A549 treated with CORT108297 at 1 μM for 4 hours (cell line): ENCODE measurements at places on chromosomes 1 and 21. TPM values are rescaled to one million over a fixed set of nuclear protein-coding genes. Genes with fewer than 3 reads are reported as not detected.

The TRNAU1AP gene
- total RNA-seq, result 18.3 to 25.2 TPM (median 21.0 TPM) in 5 replicates

The NR0B2 gene
- 0.07 TPM in 1 of 5 replicates, not detected in the others for total RNA-seq

The F3 gene
- total RNA-seq, result 2.0 to 3.2 TPM (median 2.7 TPM) in 5 replicates

The PRR9 gene
- not detected in 5 replicates for total RNA-seq

The LORICRIN gene
- not detected in 5 replicates for total RNA-seq

The CFAP107 gene
- not detected in 5 replicates for total RNA-seq

The PTPN7 gene
- total RNA-seq, result 0.07 to 0.10 TPM in 2 of 5 replicates, not detected in the others

The RPS6KA1 gene
- total RNA-seq, result 15.2 to 18.2 TPM (median 16.7 TPM) in 5 replicates

The ACTN2 gene
- total RNA-seq, result 0.03 to 0.14 TPM (median 0.07 TPM) in 4 of 5 replicates, not detected in the other

The ADORA3 gene
- not detected in 5 replicates for total RNA-seq

The GNG12 gene
- total RNA-seq, result 53.1 to 79.5 TPM (median 66.0 TPM) in 5 replicates

The SMIM34 gene
- not detected in 5 replicates for total RNA-seq

The RCAN3 gene
- 10.1 to 14.0 TPM (median 13.1 TPM) in 5 replicates for total RNA-seq

The RAB42 gene
- 2.0 to 2.8 TPM (median 2.4 TPM) in 5 replicates for total RNA-seq

The C1orf226 gene
- total RNA-seq, result 0.50 to 0.85 TPM (median 0.74 TPM) in 5 replicates

The TAS1R1 gene
- total RNA-seq, result not detected in 5 replicates

The GRIK3 gene
- total RNA-seq, result not detected in 5 replicates

The RGS8 gene
- total RNA-seq, result not detected in 5 replicates

The OR10Z1 gene
- total RNA-seq, result not detected in 5 replicates

The LCE1C gene
- total RNA-seq, result not detected in 5 replicates

The ATP6V1G3 gene
- total RNA-seq, result not detected in 5 replicates

The MYOG gene
- not detected in 5 replicates for total RNA-seq

The RGL1 gene
- total RNA-seq, result 0.74 to 0.96 TPM (median 0.91 TPM) in 5 replicates

The SLC35F3 gene
- 4.4 to 5.8 TPM (median 5.2 TPM) in 5 replicates for total RNA-seq

The LAX1 gene
- not detected in 5 replicates for total RNA-seq

The COL11A1 gene
- 1.8 to 3.6 TPM (median 2.8 TPM) in 5 replicates for total RNA-seq

The SPRR2G gene
- not detected in 5 replicates for total RNA-seq

The KCND3 gene
- 0.01 to 0.05 TPM (median 0.05 TPM) in 3 of 5 replicates, not detected in the others for total RNA-seq

The TNFRSF18 gene
- total RNA-seq, result 0.11 to 0.25 TPM (median 0.15 TPM) in 3 of 5 replicates, not detected in the others

The THEM5 gene
- total RNA-seq, result not detected in 5 replicates

The OR2M2 gene
- not detected in 5 replicates for total RNA-seq

The LRRC53 gene
- not detected in 5 replicates for total RNA-seq

The HTR6 gene
- 0.10 to 0.15 TPM (median 0.10 TPM) in 5 replicates for total RNA-seq

The INSRR gene
- total RNA-seq, result 0.01 TPM in 1 of 5 replicates, not detected in the others

The KCNA3 gene
- total RNA-seq, result not detected in 5 replicates

The CLCA4 gene
- total RNA-seq, result not detected in 5 replicates

The CRABP2 gene
- total RNA-seq, result 10.1 to 14.1 TPM (median 11.0 TPM) in 5 replicates

The HEYL gene
- 2.7 to 3.4 TPM (median 3.1 TPM) in 5 replicates for total RNA-seq

The TMEM82 gene
- total RNA-seq, result not detected in 5 replicates

The HMCN1 gene
- total RNA-seq, result 0.02 to 0.13 TPM (median 0.06 TPM) in 5 replicates
